AML-193 (cell line): ENCODE measurements at places on chromosomes 7 and 10.

GRCh38 chr7:147296986-147297385 is 1180.4 kb downstream of the CNTNAP2 start:
- DNase-seq = no peak

DNA sequence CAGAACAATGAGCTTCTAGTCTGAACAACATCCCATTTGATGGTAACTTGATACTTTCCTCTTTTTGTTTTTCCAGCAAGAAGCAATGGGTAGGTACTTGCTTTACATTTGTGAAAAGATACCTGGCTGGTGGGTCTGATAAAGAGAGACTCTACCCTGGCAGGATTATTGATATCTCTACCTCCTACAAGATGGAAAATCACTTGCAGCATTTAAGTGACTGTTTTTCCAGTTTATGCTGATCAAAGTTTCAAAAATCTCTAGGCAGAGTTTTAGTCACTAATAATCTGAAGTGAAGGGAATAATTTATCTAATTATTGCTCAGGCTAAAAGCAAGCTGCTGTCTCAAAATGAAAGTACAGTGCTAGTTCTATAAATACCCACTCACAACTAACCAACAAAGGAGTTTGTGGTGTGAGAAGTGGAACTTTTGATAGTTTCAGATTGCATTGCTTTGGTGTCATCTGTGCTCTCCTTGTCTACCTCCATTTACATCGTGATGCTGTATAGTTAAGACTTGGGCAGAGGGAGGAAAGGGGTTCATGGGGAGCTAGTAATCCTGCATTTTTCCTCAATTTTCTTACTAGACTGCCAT is 86.0 kb upstream of the ANKRD1 start:
- no peak for DNase-seq

DNA sequence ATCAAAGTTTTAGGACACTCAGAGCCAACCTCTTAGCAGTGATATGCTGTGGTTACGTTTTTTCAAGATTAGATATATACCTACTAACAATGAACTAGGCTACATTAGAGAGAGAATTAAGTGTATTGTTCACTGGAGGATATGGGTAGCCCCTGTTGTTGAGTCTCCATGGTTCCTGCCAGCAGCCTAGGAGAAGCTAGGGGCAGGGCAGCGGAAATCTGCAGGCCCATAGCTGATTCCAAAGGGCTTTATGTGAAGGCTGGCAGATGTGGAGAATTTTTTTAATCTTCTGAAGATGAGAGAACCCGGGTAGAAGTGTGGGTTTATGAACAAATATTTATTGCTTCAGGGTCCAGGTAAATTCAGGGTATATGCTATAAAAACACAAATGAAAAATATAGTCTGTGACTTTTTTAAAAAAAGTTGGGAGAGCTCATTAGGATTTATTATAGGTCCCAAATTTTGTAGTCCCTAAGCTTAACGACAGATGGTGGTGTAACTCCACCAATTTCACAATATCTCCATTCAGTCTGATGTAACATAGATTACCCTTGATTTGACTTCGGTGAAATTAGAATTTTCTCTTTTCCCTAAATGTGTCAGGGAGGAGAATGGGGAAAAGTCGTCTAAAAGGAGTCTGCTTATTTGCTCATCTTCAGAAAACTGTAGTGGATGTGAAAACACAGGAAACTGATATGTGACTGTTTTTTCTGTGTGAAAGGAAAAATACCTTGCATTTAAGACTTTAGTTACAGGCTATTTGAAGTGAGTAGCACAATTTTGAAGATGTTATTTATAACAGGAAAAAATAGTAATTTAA is 163.0 kb upstream of the PPP1R3A start:
- DNase-seq = peak; percentile 53

DNA sequence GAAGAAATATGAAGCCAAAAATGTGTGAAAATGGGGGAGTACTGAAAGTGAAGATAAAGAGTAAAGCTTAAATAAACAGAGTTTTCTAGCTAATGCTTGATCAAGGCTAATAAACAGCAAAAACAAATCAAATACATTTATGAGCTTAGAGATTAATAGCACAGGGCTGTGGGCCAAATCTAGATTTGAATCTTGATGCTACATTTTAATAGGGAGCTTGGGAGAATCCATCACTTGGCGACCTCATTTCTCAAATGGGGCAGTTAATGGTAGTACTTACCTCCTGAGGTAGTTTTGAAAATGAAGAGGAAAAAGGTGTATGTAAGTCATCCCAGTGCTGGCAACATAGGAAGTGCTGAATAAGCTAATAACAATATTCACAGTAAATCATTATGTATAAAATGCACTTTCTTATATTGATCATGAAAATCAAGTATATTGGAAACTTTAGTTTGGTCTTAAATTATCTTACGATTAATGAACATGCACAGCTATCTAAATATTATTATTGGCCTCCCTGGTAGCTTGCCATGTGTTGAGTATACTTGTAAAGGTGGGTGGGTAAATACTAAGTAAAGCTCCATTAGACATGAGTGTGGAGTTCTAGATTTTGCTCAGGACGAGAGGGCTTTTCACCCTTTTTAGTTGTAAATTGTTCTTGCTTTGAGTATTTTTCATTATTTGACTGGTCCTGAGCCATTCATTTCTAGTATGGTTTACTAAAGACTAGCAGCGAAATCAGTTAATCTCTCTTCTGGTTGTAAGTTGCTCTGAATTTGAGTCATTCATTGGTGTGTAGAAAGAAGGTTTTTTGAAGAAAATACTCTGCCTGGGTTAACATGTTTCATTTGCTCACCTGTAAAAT is 5.1 kb downstream of the BICC1 start:
- DNase-seq = no peak

DNA sequence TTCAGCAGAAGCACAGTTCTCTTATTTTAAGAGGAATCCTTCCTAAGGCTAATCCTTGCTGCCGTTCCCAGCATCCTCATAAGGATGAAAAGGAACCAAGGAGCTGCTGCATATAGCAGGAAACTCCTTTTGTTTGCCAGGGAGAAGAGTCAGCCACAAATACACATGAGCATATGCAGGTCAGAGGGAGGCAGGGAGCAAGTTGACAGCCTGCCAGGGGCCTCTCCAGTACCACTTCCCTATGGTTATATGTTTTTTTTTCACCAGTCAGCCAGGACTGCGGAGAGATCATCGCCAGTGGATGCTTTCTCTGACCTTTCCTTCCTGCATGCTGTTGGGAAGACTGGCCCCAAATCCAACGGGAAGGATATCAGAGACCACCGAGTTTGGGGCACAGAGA is 39.8 kb downstream of the SLC35B4 start:
- no peak for DNase-seq

- DNase-seq = no peak
Measured at GRCh38 chr10:48844616-48845015, 95.0 kb downstream of the LRRC18 start.

DNA sequence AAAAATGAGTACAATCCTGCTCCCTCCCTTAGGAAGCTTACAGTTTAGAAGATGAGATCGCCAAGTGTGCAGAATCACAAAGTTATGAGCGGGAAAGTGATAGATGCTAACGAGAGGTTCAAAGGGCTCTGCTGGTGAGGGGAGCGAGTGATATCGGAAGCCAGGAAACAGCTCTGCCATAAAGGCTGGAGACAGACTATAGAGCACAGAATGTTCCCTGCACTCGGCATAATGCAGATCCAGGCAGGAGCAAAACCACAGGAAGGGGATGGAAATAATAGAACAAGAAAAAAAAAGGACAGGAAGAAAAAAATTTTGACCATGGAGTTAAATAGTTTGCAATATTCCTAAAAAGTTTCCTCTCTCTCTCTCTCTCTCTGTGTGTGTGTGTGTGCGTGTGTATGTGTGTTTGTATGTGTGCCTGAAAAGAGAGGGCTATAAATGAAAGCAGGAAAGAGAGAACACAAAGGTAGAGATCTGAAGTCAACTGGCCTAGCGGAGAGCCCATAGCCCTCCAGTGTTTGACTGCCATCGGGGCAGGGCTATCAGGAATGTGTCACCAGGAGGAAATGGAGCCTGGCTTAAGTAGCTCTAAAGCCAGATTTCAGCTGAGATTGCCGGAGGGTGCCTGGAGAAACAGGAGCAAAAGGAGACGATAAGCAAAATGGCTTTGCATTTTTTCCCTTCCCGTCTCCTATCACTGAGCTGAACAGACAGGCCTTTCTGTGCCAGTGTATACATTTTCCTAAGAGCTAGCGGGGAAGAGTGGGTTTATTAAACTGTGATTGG is 175.8 kb upstream of the LYZL1 start:
- DNase-seq = no peak

DNA sequence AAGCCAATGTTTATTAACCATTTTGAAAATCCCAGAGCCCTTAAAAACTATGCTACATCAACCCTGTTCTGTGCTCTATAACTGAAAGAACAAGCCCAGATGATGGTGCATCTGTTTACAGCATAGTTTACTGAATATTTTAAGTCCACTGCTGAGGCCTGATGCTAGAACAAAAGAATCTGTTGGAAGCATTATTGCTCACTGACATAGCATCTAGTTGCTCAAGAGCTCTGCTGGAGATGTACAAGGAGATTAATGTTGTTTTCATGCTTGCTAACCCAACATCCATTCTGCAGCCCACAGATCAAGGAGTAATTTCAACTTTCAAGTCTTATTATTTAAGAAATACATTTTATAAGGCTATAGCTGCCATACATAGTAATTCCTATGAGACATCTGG is 181.3 kb upstream of the FEZF1 start:
- DNase-seq = no peak

DNA sequence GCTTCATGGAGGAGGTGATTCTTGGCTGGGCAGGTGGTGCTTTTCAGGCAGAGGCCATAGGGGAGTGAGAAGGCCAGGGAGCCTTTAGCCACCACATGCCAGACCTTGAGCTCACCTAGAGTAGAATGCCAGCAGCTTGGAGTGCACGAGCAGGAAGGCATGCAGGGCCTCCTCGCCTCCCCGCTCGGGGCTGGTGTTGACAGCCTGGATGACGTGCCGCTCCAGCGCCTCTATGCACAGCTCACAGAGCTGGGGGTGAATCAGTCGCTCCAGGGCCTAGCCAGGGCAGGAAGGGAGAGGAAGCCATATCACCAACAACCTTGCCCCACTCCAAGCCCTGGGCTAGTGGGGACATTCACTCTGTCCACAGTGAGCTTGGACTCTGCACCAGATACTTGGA is 15.7 kb downstream of the HPS1 start:
- no peak for DNase-seq

- no peak for DNase-seq
Measured at GRCh38 chr7:99092064-99092720, 51.7 kb downstream of the SMURF1 start.

DNA sequence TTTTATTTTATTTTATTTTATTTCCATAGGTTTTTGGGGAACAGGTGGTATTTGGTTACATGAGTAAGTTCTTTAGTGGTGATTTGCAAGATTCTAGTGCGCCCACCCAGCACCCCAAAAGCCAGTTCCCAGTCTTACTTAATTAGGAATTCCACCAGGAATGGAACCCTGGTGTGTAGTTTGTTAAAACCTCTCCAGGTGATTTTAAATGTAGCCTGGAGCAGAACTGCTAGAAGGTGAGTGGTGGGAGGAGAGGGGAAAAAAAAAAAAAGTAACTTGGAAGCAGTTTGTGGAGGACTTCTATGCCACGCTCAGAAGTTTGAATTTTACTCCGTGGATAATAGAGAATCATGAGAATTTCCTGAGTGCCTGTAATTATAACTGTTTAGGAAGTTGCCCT is 5.5 kb upstream of the TEX47 start:
- DNase-seq = no peak

- DNase-seq = no peak
Measured at GRCh38 chr10:125149680-125150047, 10.7 kb downstream of the CTBP2 start.

DNA sequence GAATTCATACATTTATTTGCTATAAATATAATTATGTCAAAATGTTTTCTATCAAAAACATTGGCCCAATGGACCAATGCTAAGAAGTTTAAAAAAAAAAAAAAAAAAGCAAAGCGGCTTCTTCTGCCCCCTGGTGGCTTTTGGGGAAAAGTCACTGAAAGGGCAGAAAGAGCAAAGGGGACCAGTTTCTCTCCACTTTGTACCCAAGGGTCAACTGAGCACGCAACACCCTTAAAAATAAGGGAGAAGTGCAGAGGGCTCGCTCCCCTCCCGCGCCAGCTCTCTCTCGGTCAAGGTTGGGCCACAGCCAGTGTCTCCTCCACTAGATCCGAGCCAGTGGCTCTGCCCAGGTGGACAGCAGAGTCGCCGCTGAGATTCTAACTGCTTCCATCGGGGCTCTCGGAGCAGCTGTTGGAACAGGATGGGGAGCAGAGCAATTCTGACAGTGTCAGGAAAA is 136.4 kb upstream of the FGFR2 start:
- DNase-seq = no peak

DNA sequence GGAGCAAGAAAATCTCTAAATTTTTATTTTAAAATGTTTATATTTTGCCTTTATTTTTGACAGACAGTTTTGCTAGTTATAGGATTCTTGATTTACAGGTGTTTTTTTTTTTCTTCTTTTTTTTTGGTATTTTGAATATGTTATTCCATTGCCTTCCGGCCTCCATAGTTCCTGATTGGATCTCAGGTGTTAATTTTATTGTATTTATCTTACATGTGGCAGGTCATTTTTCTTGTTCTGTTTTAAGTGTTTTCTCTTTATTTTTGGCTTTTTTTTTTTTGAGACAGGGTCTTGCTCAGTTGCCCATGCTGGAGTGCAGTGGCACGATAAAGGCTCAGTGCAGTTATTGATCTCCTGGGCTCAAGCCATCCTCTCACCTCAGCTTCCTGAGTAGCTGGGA is 73.9 kb downstream of the MLLT10 start:
- no peak for DNase-seq

DNA sequence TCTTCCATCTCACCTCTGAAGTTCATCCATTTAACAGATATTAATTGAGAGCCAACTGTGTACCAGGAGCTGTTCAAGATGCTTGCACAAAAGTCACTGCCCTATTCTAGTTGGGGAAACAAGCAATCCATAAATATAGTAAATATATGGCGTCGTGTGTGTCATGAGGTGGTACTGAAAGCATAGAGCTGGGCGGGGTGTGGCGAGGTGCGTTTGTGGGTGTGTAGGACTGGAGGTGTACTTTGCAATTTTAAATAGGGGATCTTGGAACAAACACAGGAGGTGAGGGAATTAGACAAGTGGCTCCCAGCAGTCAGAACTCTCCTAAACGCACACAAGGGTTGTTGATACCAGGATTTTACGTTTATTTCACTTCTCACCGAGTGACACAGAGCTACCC is 490 bp upstream of the ZNF239 start:
- DNase-seq = no peak

DNA sequence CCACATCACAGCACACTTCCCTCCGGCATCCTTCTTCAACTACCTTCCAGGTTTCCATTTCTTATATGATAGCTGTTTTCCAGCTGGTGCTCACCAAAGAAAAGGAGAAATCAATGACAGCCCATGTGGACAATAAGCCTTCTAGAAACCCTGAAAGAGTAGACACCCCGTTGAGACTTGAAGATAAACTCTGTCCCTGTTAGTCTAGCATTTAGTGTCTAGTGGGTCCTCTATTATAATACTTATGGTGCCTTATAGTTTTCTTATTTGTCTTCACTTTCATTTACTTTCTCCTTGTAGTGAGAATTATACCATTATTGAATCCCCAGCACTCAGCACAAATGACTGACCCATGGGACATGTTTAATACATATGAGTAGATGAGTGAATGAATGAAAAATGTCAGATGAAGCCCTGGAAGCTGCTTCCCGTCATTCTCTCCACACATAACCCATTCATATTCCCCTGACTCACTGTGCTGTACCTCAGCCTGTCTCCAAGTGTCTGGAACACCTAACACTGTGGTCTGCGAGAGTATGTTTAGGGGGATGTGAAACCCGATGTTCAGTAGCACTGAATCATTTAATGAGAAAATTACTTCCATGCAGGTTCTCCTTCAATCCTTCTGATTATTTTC is 377.6 kb downstream of the GPR158 start:
- no peak for DNase-seq

- no peak for DNase-seq
Measured at GRCh38 chr7:33298848-33299247, 169.5 kb downstream of the BBS9 start.

- DNase-seq = no peak
Measured at GRCh38 chr10:12542133-12542670, 192.9 kb downstream of the CAMK1D start.
